ENCODE measurements at places on chromosomes 16 and 17.

GRCh38 chr16:62135446-62135845, 99.2 kb upstream of the CDH8 start:
- DNase-seq: no peak

- no peak for DNase-seq
Measured at GRCh38 chr16:67547423-67548264, 14.7 kb upstream of the CTCF start.

DNA sequence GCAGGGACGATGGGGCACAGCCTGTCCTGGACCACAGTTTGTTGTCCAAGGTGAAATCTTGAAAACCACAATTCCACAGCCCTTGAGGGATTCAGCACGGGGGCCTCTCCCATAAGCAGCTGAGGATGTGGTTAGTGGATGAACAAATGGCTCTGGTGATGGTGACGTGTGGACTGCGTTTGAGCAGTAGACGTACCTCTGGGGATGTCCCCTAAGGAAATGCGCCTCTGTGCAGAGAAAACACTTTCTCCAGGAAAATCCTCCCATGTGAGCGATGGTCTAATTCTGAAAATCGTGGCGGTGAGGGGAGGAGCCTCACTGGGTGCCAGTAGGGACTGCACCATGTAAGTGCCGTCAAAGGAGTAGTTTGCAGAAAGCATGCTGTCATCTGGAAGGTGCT, 2.7 kb upstream of the SEPTIN12 start:
- no peak for DNase-seq

- DNase-seq: no peak
Measured at GRCh38 chr16:49789616-49790015, 66.3 kb downstream of the ZNF423 start.

DNA sequence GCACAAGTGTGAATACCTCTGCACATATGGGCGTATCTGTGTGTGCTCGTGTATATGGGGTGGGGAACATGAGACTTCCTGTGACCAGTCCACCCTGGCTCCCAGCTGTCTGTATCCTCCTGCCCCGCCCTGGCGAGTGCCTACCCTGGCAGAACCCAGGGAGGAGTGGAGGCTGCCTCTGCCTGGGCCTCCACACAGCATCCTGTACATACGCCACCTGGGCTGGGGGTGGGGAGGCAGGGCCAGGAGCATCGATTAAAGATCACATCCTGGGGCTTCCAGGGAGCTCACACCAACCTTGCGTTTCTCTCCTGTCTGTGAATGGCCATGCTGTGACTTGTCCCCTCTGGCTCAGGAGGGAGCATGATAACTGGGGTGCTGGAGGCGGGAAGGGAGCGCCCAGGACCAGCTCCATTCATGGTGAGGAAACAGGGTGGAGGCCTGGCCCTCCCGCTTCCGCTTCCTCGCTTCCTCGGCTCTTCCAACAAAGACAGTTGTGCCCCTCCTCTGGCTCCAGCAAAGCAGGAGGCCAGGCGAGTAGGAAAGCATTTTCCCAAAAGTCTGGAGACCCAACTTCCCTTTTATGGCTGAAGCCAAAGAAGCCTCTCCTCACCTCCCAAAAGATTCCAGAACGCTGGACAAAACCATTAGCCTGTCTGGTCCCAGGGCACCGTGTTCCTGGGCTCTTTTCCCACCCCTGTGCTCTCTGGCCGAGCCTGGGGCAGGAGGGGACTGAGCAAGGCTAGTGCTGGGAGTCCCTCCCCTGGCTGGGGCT, 22.9 kb downstream of the ADAM11 start:
- no peak for DNase-seq

GRCh38 chr16:69881141-69881540, 70.0 kb upstream of the CLEC18A start:
- no peak for DNase-seq

GRCh38 chr17:13306310-13306962, 288.6 kb upstream of the ELAC2 start:
- no peak for DNase-seq

DNA sequence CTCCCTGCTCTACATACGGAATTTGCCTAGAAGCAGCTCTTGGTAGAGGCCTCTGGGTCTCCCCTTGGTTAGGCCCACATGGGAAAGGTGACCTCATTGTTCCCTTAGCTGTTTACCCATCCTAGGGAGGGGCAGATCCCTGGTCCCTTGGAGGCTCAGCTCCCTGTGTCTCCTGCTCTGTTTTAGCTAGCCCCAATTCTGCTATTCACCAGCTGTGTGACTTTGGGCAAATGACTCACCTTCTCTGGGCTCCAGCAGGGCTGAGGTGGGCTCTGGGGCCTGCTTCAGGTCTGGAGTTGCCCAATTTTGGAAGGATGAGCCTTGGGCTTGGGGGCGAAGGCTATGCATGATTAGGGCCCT, 3.9 kb downstream of the ABCC3 start:
- DNase-seq: no peak

DNA sequence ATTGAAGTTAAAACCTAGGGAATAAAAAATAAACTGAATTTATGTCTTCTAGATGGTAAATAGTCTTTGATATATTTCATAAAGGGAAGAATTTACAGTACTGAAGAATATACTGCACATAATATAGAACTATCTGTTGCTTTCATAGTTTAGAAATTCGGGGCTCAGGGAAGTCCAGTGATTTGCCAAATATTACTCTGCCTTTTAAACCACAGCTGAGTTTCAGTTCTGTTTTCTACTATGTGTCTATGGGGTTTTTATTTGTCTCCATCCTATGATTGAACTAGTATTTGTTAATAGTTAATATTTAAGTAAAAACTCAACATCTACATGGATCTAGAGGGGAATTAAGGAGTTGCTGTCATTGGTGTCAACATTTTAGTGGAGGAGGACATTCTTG, 715.0 kb upstream of the CDH8 start:
- DNase-seq: no peak

- no peak for DNase-seq
Measured at GRCh38 chr17:1203111-1203966, 23.6 kb upstream of the ABR start.

GRCh38 chr17:63337579-63337978, 108.5 kb downstream of the CYB561 start:
- no peak for DNase-seq

GRCh38 chr16:89375686-89376085, 114.7 kb downstream of the ANKRD11 start:
- no peak for DNase-seq

- no peak for DNase-seq
Measured at GRCh38 chr17:66420961-66421371, 118.6 kb downstream of the PRKCA start.

DNA sequence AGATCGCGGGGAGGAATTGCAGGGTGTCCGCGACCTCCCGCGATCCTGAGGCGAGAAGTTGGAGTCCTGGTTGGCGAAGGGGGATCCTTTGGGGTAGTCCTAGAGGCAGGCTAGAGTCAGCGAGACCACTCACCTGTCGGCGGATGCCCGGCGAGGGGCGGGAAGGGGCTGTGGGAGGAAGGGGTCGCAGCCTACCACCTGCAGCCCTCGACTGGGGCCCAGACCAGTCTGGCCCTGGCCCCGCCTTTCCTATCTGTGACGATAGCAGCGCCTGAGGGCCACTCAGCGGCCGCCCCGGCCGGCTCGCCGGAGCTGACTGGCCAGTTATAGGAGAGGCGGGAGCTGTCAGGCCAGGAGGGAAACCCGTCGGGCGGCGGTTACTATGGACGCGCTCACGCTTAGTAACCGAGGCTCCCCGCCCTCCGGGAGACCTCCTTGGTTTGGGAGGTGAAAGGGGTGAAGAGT, at the start of gene TEKT3:
Gene TEKT3, minus strand, starts transcription at position 213 of the 465 bp plus-strand sequence. CDS start 10,012 bp downstream, outside the sequence.
- no peak for DNase-seq

GRCh38 chr17:27544350-27545131, 86.4 kb upstream of the LGALS9 start:
- DNase-seq: no peak

DNA sequence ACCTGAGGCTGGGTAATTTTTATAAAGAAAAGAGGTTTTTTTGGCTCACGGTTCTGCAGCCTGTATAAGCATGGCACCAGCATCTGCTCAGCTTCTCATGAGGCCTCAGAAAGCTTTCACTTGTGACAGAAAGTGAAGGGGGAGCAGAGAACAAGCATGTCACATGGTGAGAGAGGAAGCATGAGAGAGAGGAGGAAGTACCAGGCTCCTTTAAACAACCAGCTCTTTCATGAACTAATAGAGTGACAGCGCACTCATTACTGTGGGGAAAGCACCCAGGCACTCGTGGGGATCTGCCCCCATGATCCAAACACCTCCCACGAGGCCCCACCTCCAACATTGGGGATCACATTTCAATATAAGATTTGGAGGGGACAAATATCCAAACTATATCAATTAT, 86.8 kb downstream of the USP32 start:
- no peak for DNase-seq

GRCh38 chr17:79412886-79413390, 197.9 kb downstream of the RBFOX3 start:
- no peak for DNase-seq

GRCh38 chr16:24771132-24771778, 41.8 kb downstream of the TNRC6A start:
- DNase-seq: no peak

GRCh38 chr17:79942591-79943346, 92.9 kb downstream of the TBC1D16 start:
- no peak for DNase-seq

DNA sequence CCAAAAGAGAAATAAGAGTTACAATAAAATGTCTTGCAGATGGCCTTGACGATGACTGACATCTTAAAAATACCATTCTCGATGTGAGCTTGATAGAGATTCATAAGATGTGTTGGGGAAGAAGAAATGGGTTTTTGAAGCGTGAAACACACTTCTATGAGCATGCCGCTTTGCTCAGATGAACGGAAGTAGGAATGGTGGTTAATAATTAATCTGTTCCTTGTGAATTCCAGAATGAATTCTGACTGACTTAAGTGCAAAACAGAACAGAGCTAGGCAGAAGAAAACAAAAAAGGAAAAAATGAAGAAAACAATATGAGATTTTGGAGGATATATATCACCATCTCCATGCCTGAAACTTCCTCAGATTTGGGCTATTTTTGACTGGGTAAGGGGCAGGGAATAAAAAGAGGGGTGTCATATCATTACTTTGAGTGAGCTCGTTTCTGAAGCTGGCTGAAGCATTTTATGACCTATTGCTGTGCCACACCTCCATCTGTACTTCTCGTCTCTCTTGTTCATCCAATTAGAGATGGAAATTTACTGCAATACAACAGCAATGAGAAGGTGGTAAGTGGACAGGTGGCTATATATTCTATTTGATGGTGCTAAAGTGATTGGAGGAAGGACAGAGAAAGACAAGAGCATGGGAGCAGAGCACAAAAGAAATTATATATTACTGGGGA, 1152.0 kb upstream of the CDH8 start:
- no peak for DNase-seq

- DNase-seq: no peak
Measured at GRCh38 chr16:52976539-52977167, 76.0 kb downstream of the CHD9NB start.

DNA sequence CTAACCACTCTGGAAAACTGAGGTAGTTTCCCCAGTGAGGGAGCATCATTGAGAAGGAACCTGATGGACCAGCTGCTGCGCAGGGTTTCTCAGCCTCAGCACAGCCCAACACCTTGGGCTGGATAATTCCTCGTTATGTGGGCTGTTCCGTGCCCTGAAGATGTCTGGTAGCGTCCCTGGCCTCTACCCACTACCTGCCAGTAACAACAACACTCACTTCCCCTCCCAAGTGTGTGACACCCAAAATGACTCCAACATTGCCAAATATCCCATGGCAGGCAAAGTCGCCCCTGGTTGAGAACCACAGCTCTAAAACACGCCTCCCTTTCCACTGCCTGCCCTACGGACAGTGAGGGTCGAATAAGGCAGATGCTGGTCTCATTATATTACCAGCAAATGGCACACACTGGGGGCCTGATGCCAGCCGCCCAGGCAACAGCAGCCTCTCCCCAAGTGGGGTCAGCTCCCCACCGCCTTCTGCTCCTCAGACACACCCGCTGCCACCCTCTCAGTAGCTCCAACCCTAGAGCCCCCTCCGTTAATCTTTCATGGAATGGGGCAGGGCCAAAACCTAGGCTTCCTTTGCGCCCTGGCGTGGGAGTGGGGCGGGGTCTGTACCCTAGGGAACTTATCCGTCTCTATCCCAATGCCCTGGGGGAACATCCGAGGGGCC, 1.0 kb downstream of the RHBDF2 start:
- DNase-seq: no peak

DNA sequence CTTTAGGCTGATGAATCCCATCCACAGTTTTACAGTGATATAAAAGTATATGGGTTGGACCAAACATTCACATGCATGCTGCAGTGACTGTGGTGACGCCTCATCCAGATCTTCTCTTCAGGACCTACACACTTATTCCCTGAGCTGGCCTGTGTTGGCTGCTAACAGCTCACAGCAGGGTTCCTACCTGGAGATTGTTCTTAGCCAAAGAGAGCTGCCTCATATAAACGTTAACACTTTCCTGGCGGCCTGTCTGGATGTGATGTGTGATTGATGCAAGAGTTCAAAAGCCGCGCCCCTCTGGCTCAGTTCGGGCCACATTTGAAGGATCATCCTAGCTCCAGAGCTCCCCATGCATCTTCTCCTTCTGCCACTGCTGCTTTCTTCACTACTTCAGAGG, 93.0 kb upstream of the NETO2 start:
- DNase-seq: no peak

GRCh38 chr17:47287639-47288038, 34.0 kb downstream of the ITGB3 start:
- no peak for DNase-seq

DNA sequence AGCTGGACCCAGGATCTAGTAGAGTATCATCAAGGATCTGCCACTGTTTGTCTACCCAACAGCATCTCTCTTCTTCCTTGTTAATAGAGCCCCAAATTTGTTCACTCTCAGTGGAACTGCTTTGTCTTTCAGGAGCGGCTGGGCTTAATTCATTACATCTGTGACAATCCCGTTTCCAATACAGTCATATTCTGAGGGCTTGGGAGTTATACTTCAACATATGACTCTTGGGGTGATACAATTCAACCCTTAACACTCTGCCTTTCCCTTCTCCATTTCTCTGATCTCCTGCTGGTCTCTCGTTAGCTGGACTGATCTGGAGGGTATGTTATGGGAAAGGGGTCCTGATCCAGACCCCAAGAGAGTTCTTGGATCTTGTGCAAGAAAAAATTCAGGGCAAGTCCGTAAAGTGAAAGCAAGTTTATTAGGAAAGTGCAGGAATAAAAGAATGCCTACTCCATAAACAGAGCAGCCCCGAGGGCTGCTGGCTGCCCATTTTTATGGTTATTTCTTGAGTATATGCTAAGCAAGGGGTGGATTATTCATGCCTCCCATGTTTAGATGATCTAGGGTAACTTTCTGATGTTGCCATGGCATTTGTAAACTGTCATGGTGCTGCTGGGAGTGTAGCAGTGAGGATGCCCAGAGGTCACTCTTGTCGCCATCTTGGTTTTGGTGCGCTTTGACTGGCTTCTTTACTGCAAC, 42.4 kb downstream of the IQCK start:
- DNase-seq: no peak

GRCh38 chr16:25633549-25633948, 58.2 kb upstream of the HS3ST4 start:
- DNase-seq: no peak

- DNase-seq: no peak
Measured at GRCh38 chr17:72349491-72349995, 228.7 kb downstream of the SOX9 start.

- DNase-seq: no peak
Measured at GRCh38 chr17:6080711-6081430, 10.7 kb downstream of the WSCD1 start.

- DNase-seq: no peak
Measured at GRCh38 chr17:57506774-57507127, 238.3 kb downstream of the CCDC182 start.
